Central memory CD4-positive, alpha-beta T cell (primary cell): ENCODE measurements at places on chromosomes 2 and 18.
A peak's percentile ranks its signal among the peaks of the same experiment; 100 is the strongest.

- no peak for DNase-seq
These were observed 33.6 kb downstream of the LYPD6 start for GRCh38 chr2:149363958-149364357.

- DNase-seq: no peak
These were observed 351.7 kb upstream of the KYNU start for GRCh38 chr2:142525720-142526119.

GRCh38 chr2:200741468-200742202 is 70.1 kb upstream of the BZW1 start:
- no peak for DNase-seq

DNA sequence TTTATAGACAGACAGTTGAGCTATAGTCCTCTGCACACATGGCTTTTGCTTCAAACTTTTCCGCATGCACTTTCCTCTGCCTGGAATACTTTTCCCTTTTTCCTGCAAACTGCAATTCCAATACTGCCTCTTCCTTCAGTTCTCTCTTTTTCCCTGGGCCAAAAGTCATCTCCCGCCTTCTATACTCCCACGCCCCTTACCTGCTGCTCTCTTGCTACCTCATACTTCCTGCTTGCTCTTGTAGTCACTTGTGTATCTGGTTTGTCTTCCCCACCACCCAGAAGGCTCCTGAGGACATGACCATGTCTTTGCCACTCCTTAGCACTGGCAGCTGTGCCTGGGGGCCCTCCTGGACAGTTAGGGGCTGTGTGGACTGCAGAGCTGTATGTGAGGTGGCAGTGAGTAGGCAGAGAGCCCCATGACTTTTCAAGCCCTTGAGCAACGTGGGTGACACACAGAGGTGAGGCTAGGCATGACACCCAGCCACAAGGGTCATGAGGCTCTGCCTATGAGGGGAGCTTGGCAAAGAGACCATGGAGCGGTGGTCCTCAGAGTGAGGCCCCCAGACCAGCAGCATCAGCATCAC is 23.2 kb downstream of the SPEG start:
- DNase-seq: no peak

GRCh38 chr2:172804423-172804822 is 68.8 kb downstream of the RAPGEF4 start:
- DNase-seq: no peak

DNA sequence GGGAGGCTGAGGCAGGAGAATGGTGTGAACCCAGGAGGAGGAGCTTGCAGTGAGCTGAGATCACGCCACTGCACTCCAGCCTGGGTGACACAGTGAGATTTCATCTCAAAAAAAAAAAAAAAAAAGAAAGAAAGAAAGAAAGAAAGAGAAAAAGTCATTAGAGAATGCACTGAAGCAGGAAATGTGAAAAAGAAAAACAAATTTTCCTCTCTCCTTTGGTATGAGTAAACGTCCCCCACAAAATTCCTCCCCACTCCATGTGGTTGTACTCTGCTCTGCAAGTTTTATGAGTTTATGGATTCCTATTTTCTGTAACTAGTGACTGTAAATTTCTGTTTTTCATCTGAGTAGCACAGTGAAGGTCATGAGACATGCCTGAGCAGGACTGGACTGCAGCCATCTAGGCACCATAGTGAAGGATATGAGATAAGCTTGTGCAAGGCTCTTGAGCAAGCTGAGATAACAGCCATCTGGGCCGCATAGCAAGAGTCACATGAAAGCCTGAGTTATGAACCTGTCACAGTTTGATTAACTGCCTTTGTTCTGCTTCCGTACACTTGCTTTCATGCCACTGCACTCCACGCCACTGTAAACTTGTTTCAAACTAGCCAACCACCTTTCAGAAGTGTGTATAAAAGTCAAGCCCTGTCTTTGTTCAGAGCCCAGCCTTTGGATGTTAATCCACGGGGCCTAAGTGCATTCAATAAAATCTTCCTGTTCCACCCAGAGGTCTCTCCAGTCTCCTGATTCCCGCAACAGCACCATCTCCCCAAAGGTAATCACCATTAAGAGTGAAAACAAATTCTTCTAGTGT is 50.2 kb downstream of the SKA1 start:
- no peak for DNase-seq

GRCh38 chr2:56580242-56580641 is 396.5 kb downstream of the CCDC85A start:
- no peak for DNase-seq

- DNase-seq: no peak
These were observed 49.7 kb upstream of the CD28 start for GRCh38 chr2:203656522-203657287.

DNA sequence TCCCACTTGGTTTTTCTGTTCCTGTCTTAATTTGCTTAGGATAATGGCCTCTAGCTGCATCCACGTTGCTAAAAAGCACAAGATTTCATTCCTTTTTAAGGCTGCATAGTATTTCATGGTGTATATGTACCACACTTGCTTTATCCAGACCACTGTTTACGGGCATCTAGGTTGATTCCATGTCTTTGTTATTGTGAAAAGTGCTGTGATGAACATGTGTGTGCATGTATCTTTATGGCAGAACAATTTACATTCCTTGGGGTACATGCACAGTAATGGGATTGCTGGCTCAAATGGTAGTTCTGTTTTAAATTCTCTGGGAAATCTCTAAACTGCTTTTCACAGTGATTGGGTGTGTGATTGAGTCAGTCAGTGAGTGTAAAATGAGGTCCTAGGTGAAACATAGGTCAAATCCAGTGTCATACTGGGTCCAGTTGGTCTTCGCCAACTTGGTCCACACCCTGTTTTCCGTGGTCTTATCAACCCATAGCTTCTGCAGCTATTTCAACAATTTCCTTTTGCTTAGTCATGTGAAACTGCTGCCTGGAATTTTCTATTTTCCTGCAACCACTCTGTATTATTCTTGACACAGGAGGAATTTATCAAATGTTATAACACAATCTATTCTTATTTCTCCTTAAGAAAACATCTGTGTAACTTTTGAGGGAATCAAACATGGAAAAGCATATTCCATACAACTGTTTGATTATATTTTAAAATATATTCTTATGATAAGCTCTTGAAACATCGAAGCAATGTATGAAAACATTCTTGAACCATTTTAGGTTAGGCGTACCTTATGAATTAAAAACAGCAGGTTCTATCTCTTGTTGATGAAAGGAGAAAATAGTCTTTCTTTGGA is 82.9 kb downstream of the ADCYAP1 start:
- DNase-seq: no peak

DNA sequence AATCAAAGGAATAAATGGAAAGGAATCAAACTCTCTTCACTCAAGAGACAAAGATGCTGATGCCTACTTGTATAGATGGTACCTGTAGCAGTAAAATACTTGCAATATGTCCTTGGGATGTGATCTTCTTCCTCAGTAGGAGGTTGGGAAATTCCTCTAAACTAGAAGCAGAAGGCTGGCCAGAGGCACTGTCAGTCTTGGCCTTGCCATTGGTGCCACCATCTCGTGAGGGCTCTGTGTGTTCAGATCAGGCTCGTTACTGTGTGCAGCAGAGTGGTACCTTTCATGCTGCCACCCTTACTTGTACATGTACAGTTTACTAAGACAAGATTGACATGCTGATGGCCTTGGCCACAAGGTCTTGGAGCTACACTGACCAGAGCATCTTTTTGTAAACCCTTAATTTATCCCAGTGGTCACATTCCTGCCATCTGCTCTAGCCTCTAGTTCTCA is 169.0 kb downstream of the MYCN start:
- DNase-seq: no peak

GRCh38 chr18:79610461-79611039 is 69.1 kb upstream of the CTDP1 start:
- no peak for DNase-seq

GRCh38 chr18:79729611-79730010 is 50.0 kb downstream of the CTDP1 start:
- DNase-seq: no peak

GRCh38 chr2:68907232-68907919 is 36.2 kb upstream of the BMP10 start:
- DNase-seq: no peak

DNA sequence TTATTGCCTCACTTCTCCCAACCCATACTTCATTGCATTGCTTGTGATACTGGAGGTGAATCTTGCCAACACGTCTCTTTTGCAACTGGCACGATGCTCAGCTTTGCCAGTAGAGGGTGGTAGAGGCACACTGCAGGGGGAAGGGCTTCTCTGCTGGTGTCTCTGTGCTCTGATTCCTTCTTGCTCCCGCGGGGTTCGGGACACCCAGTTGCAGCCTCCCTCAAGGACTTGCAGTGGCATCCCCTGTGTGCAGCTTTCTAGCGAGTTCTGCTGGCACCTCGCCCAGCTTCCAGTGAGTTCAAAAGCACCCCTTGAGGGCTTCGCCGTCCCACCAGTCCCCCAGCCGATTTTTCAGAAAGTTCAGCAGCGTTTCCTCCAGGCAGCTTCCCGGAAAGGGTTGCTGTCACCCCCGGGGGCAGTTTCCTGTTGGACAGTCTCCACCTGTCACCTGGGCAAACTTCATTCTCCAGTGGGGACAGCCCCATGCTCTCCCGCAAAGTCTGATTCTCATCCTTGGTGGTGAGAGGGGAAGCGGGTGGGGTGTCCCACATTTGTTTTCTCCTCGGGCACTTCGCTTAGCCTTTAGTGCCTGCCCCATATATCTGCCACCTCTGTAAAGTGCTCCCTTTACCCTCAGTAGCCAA is 35.4 kb upstream of the EN1 start:
- DNase-seq: peak; percentile 54

DNA sequence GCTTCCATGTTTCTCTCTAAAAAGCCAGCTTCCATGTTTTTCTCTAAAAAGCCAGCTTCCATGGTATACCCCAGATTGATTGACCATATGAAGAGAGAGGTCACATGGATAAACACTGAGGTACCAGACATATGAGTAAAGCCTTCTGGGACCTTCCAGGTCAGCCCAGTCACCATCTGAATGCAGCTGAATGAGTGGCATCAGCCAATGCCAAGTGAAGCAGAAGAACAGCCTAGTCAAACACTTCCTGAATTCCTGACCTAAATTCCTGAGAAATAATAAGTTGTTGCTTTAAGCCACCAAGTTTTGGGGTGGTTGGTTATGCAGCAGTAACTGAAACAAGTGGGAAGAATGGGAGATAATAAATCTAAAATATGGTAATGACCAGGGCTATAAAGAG is 5.7 kb upstream of the ALS2 start:
- DNase-seq: no peak

DNA sequence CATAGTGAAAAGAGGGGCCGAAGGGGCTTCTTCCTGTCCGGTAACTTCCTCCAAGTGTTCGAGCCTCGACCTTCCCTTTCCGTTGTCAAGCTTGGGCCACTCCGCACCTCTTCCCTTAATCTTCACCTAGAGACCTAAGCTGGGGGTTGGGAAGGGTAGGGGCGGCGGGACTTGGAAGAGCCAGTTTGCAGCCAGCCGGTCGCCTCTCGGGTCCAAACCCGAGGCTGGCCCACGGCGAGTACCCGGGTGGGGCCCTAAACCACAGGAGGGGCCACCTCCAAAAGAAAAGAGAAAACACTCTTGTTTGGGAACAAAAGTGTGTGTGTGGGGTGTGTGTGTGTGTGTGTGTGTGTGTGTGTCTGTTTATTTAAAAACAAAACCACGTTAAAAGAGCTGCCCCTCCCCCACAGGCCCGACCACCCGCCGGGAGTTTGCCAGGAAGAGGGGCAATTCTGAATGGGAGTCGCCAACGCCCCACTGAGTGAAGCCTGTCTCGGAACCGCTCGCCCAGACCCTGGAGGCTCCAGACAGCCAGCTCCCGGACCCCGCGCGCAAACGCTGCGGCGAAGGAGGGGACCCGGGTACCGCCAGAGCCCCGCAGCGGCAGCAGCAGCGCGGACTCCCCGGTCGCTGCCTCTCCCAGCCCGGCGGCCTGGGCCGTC is 488 bp upstream of the RHOB start:
- DNase-seq: no peak

DNA sequence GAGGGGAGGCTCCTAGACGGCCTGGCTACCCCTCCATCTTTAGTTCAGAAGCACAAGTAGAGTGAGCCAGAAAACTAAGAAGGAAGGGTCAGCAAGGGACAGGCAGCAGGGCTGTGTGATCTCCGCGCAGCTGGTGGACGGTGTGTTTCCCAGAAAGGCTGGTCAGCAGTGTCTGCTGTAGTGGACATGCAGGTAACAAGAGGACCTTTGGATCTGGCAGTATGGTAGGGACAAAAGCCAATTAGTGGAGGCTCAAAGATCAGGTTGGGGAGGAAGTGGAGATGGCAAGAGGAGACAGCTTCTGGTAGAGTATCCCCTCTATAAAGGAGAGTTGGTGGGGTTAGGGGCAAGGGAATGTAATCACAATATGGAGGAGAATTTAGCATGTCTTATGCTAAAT is 95.1 kb downstream of the NCK2 start:
- DNase-seq: no peak

DNA sequence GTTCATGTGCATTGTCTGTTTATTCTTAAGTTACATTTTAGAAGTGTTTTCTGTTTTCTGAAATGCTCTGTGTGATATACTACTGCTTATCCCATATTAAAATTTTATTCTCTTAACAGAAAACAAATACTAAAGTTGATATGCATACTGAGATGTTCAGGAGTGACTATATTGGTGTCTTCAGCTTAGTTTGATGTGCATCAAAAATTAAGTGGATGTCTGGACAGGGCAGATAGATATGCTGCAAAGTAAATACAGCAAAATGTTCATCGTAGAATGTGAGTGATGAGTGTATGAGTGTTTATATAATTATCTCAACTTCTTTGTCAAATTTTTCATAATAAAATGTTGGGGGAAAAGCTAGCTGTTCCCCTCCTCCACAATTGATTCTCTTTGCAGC is 13.2 kb downstream of the VAPA start:
- DNase-seq: no peak

DNA sequence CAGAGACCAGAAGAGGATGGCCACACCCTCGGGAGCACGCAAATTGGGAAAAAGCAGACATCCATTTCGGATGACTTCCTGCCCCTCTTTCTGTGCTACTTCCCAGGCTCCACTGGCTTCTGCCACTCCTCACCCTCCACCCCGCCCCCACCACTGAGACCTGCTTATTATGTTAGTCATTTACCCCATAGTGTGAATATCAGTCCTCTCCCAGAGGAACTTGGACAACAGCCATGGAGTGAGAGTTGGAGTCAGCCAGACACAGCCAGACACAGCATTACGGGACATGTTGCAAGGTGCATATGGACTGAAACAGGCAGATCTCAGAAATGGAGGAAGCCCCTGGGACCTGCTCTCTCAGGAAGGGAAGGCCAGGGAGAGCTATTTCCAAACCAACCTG is 51.8 kb downstream of the CTIF start:
- no peak for DNase-seq

DNA sequence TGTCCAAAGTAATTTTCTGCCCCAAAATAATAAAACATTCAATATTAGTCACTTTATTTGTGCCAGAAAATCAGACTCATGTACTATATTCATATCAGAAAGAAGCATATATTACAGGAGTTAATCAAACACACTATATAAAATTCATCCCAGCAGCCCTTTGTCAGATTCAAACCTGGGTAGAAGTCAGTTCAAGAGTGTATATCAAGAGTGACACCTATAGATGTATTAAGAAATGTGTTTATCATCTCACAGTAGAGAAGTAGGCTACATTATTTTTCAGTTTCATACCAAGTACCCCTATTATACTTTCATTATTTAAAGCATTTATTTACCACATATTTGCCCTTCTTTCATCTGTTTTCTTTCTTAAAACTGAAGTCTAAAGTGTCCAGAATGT is 193.2 kb upstream of the DDX18 start:
- no peak for DNase-seq

- DNase-seq: peak; percentile 63
These were observed 2.5 kb upstream of the MREG start for GRCh38 chr2:216015722-216016464.

- no peak for DNase-seq
These were observed 213.3 kb upstream of the MMADHC start for GRCh38 chr2:149800624-149801542.
